ENCODE measurements at places on chromosomes 13 and 19. TPM values are rescaled to one million over a fixed set of nuclear protein-coding genes. Genes with fewer than 3 reads are reported as not detected.

CCL25 gene
- 0.39 TPM for total RNA-seq

ZNF700 gene
- 16.3 TPM for total RNA-seq

CCDC194 gene
- total RNA-seq: not detected

GIPC3 gene
- 0.20 TPM for total RNA-seq

BCL3 gene
- 4.6 TPM for total RNA-seq

EPS8L1 gene
- total RNA-seq: 47.6 TPM

KANK3 gene
- 4.8 TPM for total RNA-seq

GRCh38 chr13:86569974-86570373 lies 770.8 kb upstream of the SLITRK6 start:
- DNase-seq: no peak

- no peak for DNase-seq
Observed at GRCh38 chr13:99892196-99892613, 79.4 kb downstream of the ZIC5 start.

DNA sequence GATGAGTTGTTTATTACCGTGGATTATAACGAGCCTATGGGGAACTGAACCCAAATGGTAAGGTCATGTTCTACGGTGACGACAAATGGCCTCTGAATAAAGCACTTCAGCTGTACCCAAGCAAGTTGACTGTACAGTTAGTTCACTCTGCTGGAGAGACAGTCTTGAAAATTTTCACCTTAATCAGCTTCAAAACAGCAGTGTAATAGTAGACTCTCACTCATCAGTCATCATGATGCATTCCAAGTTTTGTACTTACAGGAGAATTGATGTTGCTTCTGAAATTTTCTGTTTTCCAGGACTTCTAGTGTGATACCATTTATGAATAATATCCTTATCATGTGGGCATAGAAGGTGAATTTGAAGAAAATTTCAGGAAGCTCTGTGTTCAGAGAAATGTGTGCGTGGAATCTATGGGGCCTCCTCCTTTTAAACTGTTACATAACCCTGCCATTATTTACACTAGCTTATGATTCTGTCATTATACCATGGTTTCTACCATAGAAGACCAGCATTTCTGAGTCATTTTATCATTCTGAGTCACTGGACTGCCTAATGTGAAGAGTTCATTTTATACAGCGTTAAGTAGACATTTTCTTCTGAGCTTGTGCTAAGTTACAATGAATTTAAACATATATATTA lies 96.9 kb downstream of the WDFY2 start:
- no peak for DNase-seq

GRCh38 chr13:32310134-32310706 lies 4.9 kb downstream of the ZAR1L start:
- peak; percentile 8 for DNase-seq

DNA sequence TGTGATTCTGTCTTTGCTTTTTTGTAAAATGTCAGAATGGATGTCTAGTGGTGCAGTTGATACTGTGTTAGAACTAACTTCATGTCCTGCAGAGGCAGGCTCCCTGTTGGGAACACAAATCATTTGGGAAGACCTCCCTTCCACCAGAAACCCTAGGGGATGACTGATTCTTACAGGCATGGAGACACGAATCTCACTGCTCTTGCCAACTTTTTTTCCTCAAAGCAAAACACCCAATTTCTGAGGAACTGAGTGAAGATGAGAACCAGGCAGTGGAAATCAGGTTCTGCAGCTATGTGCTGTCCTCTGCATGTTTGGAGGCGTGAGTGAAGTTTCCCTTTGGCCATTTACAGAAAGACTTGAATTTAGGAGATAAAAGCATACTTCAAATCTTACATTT lies 87.5 kb upstream of the CSNK1A1L start:
- peak; percentile 12 for DNase-seq

- DNase-seq: peak; percentile 2
Observed at GRCh38 chr13:81171065-81171647, 830.2 kb upstream of the SPRY2 start.

DNA sequence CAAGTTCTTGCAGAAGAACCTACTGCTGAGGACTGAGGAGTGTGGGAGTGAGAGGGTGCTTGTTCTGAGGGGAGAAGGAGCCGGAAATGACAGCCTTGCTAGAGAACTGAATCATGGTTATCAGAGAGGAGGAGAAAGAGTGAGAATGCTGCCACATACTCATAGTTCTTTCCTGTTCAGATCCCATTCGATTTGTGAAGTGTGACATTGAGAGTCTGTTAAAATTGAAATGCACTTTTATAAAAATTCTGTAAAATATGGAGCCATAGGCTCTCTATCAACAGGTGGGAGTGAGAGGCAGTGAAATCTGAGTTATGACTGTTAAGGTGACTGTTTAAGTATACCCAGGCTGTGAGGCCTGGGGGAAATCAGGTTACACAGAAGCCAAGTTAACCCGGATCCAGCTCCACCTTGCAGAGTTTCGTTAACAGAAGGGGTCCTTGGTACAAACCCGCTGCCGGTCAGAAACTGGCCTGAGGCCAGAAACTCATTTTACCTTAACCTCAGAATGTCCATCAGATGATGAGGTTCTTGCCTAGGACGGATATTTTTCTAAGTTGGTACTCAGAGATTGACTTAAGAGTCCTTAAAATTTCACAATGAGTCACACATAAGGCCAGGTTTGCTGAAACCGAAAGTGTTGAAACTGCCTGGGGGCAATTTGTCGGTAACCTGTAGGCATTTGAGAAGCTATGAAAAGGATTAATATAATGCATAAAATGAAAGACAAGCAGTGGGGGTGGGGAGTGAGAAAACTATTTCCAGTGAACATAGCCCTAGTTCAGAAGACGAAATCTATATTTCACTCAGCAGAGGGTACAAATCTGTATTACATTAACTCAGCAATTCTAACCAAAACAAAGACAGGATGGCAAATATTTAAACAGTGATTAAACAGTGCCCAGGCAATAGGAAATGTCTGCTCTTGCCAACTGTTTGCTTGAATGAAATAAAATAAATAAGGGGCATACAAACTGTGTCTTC lies 350.5 kb downstream of the KCNRG start:
- DNase-seq: no peak

DNA sequence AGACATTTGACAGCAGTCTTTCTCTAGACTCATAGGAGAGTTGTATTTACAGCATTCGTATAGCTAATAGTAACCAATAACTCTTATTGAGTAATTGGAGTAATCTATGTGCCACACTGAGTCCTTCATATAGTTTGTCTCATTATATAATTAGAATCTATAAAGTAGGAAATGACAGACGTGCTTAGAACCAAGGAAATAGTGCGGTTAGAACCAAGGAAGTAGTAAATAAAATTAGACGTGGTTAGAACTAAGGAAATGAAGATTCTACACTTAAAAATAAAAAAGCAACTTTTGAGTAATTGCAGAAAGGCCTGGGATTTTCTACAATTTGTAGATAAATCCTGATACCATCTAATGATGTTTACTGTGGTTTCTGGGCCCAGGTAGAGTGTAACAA lies 107.8 kb upstream of the TNFSF11 start:
- DNase-seq: no peak

- DNase-seq: no peak
Observed at GRCh38 chr13:20826843-20827560, 53.2 kb upstream of the EEF1AKMT1 start.

GRCh38 chr19:29560313-29561075 lies 34.7 kb downstream of the VSTM2B start:
- DNase-seq: no peak

DNA sequence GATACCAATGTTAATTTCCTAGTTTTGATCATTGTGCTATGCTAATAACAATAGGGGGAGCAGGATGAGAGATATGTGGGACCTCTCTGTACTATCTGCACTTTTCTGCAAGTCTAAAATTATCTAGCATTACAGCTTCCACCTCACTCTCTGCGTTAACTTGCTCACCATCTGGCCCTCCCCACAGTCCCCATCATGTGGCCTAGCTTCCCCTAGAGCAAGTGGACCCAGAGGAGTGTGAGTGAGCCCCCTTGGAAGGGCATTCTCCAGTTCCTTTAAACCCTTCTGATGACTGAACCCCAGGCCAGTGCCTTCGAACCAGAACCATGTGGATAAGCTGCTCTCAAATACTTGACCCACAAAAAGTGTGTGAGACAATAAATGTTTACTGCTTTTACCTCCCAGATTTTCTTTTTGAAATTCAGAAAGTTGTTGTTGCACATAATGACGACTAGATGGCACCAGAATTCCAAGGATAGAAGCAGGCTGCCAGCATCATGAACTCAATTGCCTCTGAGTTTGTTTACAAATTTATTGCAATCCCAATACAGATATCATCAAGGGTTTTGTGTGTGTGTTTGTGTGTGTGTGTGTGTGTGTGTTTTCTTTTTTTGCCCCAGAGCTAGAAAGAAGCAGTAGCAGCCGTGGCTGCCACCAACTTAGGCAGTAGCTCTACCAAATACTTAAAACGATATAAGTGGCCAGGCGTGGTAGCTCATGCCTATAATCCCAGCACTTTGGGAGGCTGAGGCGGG lies 49.0 kb upstream of the ZNF780A start:
- peak; percentile 37 for DNase-seq

- no peak for DNase-seq
Observed at GRCh38 chr19:12244370-12244769, 50.3 kb downstream of the ZNF44 start.

- no peak for DNase-seq
Observed at GRCh38 chr19:35045667-35046300, 4.3 kb downstream of the HPN start.

GRCh38 chr19:32830231-32831014 lies 39.1 kb downstream of the SLC7A9 start:
- DNase-seq: no peak

- no peak for DNase-seq
Observed at GRCh38 chr13:31115616-31116015, 46.1 kb downstream of the HSPH1 start.

- DNase-seq: no peak
Observed at GRCh38 chr13:106859533-106859904, 291.6 kb upstream of the ARGLU1 start.

- peak; percentile 15 for DNase-seq
Observed at GRCh38 chr19:15115080-15115479, 7.9 kb downstream of the SYDE1 start.

DNA sequence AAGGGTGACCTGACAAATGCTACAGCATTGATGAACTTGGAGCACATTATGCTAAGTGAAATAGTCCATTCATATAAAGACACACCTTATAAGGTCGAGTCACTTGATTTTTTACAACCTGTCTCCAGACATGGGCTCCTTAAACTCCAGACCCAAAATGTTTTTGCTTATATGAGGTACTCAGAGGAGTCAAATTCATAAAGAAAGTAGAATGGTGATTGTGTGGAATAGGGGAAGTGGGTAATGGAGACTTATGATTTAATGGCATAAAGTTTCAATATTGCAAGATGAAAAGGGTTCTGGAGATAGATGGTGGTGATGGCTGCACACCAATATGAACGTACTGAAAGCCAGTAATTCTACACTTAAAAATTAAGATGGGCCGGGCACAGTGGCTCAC lies 59.3 kb downstream of the ZNF627 start:
- DNase-seq: no peak

DNA sequence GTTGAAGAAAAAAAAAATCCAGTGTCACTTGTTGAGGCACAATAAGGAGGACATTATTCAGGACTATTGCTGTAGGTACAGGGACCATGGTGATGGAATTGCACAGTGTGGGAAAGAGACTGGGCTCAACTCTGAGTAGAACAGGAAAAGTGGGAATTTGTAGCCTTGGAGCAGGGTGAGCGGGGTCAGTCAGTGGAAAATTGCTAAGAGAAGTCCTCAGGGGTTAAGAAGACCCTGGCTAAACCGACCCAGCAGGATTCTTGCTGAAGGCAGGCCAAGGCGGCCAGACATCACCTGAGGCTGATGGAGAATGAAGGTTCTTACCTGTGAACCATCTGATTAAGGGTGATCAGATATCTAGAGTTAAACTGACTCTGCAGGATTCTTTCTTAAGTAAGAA lies 12.5 kb downstream of the LAIR2 start:
- no peak for DNase-seq

DNA sequence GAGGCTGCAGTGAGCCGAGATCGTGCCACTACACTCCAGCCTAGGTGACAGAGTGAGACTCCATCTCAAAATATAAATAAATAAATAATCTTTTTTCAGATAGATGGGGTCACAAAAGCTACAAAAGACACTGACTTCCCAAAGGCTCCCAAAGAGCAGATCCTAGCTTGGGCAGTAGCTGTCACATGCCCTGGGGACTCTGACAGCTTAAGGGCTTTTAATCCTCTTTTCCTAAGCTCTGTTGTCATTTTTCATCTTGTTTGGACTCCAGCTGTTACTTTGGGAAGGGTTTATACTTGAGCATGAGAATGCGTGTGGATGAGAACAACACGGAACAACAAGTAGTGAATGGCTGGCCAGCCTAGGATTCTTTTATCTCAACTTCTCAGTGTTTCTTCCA lies 231.7 kb downstream of the MZT1 start:
- no peak for DNase-seq

- peak; percentile 97 for DNase-seq
Observed at GRCh38 chr19:54473071-54473891, at the start of gene CDC42EP5. CDC42EP5 (minus strand) TSS chr19:54473296; CDS start chr19:54465547, 7,749 bp downstream.

DNA sequence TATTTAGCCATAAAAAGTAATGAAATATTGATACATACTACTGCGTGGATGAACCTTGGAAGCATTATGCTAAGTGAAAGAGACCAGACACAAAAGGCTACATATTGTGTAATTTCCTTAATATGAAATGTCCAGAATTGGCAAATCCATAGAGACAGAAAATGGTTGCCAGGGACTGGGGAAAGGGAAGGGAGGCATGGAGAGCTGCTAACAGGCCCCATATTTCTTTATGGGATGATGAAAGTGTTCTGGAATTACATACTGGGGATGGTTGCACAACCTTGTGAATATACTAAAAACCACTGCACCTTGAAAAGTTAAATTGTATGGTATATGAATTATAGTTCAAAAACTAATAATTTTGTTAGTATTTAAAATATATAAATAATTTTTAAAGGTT lies 3.6 kb downstream of the IFT88 start:
- DNase-seq: peak; percentile 57

- DNase-seq: peak; percentile 8
Observed at GRCh38 chr13:68160466-68160865, 930.3 kb upstream of the PCDH9 start.

DNA sequence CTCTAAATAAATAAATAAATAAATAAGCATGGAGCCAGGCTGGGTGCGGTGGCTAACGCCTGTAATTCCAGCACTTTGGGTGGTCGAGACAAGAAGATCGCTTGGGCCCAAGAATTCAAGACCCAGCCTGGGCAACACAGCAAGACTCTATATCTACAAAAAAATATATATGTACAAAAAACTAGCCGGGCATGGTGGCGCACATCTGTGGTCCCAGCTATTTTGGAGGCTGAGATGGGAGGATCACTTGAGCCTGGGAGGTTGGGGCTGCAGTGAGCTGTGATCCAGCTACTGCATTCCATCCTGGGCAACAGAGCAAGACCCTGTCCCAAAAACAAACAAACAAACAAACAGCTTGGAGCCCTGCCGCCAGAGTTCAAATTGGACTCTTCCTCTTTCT lies 2.7 kb downstream of the ACTMAP start:
- no peak for DNase-seq
